ENCODE measurements at places on chromosomes 12 and 14.

DNA sequence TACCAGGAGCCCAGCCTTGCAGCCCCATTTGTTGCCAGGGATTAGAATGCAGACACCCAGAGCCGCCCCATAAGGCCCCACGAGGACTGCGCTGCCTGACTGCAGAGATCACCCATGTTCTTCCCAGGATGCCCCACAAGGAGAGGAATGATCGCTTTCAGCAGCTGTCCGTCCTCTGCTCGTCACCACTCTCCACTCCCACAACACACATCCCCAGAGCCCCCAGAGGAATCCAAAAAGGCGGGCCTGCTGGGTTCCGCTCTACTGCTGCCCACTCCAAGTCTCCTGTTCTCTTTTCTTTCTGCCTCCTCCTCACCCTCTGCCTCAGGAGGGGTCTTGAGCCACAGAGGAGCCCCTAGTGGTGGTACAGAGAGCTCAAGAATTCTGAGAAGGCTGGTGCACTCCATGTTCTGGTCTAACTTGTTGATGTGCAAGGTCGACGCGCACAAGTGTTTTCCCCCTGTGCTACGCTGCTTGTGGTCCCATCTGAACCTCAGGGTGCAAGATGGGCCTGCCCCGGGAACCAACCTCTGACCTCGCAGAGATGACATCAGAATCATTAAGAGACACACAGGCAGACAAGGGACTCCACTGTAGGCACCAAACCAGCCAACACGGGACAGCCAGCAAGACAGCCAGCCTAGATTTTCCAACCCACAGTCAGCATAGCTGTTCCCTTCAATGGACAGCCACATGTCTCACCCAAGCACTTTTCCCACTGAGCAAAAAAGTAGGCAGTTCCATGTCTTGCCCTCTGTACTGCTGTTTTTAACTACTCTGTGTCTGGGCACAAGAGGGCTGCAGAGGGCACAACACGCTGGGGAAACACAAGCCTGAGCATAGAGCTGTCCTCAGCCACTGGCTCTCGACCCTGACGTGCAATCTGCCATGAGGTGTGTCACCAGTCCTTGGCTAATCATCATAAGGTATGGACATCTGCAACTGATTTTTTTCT lies 29.9 kb downstream of the PXN start:
- no peak for DNase-seq

DNA sequence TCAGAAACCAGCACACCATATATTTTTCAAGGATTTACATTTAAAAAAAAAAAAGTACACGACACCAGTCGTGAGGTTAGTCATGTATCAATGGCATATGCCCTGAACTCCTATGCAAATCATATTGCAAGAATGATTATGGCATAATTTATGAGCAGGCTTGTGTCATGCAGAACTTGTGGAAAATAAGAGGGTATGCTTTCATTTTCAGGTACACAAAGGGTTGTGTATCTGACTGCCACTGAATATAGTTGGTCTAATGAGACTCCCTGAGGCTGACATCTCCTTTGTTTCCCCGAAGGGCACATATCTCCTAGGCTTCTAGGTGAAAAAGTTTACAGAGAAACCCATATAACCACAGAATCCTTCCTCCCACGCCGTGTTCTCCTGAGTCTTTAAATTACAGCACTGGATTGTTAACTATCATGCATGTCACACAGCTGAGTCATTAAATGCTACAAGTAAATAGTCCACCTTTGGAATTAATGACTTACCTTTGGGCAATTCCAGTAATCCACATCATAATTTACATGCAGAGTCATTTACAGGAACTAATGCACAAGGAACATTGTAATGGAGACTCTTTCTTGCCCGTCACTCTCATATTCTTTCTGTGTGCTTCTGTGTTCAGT lies 356.7 kb upstream of the DIO2 start:
- DNase-seq, result no peak

DNA sequence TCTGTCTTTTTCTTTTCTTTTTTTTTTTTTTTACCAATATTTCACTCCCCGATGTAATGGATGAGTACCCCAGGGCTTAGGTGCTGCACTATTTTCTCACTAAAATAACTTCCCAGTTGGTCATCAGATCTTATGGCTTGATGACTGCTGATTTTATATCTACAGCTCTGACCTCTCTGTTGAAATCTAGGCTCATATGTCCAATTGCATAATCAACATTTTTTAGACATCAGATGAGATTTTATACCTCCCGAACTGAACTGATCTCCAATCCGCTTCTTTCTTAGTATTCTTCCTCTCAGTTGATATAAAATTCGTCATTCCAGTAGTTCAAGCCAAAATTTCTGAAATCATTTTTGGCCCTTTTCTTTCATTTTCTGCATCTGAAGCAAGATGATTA lies 1236.5 kb downstream of the SLC16A7 start:
- DNase-seq, result no peak

DNA sequence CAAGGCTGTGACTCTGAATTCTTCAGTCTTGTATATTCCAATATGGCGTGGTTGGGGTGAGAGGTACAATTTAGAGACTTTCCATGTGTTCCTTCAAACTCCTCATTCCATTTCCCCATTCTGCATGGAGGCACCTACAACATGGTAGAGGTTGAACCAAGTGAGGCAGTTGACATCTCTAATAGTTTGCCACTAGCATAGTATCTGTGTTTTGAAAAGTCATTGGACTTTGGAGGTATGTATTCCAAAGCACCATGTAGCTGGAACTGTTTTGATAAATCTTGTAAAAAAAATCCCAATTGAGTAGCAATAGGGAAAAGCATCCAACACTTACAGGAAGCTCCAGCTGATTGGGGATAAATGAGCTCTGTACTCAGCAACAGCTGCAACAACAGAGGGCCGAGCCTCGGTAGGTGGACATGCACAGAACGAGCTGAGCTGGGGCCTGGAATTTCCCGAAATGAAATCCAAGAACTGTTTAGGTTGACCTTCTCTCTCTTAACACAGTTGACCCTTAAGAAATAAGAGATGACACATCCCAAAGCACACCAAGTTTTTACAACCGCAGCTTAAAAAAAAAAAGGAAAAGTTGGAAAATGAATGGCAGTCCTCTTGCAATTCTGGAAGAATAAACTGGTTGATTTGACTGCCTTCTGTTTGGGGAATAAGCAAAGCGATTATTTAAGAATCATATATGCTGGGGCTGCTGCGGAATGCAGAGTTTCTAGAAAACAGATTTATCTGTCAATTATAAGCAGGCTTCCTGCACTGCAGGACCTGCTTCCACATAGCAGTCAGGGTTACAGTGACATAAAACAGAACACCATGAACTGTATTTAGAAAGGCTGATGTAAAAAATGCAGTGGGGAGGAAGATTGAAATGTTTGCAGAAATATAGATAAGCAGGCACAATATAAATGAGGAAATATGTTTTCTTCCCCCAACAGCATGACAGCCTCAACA lies 194.6 kb upstream of the KRR1 start:
- peak; percentile 33 for DNase-seq

GRCh38 chr14:94001501-94002396 lies 4.6 kb downstream of the CCDC197 start:
- DNase-seq, result peak; percentile 64

DNA sequence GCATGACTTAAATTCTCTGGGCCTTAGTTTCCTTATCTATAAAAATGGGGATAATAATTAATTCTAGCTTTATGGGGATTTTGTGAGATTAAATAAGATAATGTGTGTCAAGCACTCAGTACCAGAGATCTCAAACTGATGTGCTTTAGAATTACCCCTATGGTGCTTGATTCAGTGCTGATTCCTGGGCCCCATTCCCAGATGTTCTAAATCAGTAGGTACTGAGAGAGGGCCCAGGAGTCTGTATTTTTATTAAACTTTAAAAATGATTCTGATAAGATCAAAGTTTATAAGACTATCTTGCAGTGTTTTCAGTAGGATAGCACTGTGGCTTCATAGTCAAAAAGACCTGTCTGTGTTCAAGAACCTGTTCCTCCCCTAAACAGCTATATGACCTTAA lies 89.1 kb upstream of the RIC8B start:
- no peak for DNase-seq

DNA sequence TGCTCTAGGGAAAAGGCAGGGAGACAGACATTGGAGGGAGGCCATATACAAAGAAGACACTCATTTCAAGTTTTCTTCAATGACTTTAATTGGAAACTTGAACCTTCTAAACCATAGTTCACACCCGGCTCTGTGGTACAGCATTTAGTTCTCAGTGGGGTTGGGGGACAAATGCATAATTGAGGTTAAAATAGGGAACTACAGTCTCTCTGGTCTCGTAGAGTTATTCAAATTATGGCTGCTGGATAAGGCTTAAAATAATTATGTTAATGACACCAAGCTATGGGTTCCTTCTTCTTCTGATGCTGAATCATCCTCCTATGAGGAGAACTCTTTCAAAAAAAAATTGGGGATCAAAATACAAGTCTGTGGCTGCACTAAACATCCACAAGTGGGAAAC lies 3.8 kb upstream of the RPAP3 start:
- DNase-seq, result no peak

DNA sequence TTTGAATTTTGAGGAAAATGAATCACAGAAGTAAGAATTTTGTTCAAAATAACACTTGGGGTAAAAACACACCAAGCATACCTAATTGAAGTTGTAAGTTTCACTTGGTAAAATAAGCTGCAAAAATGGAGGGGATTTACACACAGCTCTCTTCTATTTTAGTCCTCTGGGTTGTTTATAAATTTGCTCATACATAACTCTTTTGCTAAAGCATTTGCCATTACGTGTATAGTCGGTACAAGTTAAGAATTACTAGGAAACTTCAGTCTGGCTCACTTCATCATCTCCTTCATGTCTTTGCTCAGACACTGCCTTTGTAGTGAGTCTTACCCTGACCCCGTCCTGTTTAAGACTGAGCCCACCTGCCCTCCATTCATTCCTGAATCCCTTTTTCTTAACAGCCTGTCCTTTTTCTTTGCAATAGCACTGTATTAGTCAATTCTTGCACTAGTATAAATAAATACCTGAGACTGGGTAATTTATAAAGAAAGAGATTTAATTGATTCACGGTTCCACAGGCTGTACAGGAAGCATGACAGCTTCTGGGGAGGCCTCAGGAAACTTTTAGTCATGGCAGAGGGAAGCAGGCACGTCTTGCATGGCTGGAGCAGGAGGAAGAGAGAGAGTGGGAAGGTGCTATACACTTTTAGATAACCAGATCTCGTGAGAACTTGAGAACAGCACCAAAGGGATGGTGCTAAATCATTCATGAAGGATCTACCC lies 451.1 kb downstream of the PCNX1 start:
- DNase-seq, result no peak

- DNase-seq, result no peak
These were observed 203.8 kb downstream of the ADAMTS20 start for GRCh38 chr12:43348221-43348620.

GRCh38 chr12:49058366-49059044 lies 2.1 kb downstream of the KMT2D start:
- no peak for DNase-seq

DNA sequence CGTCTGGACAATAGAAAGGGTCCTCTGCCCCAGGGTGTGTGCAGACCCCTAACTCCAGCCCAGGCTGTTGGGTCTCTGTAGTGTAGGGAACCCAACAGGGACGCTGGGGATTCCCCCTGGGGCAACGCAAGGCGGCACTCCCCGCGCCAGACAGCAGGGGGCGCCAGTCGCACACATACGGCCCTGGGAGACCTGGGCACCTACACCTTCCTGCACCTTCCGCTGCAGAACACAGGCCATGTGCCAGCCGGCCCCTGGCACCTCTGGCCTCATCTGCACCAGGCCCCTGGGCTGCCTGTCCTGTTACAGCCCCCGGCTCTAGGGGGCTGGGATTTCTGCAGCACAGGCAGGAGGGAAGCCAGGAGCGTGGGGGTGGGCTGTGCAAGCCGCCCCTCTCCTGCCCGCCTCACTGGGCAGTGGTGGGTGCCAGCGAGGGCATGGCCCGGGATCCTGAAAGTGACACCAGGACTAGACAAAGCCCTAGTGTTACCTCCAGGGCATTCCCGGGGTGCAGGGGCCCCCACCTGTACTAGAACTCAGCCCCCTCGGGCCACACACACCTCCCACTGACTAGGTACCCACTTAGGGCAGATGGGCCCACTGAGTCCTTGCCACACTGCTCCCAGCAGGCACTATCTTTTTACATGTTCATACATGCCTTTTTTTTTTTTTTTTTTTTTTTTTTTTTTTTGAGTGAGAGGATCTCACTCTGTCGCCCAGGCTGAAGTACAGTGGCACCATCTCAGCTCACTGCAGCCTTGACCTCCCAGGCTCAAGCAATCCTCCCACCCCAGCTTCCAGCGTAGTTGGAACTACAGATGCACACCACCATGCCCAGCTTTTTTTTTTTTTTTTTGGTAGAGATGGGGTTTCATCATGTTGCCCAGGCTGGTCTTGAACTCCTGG lies 37.5 kb downstream of the CCNK start:
- peak; percentile 80 for DNase-seq

DNA sequence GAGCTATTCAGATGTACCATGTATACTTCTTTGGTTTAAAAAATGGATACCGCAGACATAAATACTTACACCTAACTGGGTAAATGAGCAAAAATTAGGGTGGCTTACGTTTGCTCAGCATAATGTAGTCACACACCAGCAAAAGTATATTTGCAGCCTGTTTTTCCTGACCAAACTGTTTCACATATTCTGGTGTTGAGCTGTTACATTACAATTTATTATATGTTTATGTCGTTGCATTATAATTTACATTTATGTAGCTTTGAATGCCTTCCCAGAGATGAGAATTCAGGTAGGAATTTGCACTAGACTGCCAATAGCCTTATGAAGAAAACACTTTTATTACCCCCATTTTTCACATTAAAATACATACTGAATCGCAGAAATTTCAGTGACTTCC lies 183.3 kb downstream of the PTPRO start:
- no peak for DNase-seq

DNA sequence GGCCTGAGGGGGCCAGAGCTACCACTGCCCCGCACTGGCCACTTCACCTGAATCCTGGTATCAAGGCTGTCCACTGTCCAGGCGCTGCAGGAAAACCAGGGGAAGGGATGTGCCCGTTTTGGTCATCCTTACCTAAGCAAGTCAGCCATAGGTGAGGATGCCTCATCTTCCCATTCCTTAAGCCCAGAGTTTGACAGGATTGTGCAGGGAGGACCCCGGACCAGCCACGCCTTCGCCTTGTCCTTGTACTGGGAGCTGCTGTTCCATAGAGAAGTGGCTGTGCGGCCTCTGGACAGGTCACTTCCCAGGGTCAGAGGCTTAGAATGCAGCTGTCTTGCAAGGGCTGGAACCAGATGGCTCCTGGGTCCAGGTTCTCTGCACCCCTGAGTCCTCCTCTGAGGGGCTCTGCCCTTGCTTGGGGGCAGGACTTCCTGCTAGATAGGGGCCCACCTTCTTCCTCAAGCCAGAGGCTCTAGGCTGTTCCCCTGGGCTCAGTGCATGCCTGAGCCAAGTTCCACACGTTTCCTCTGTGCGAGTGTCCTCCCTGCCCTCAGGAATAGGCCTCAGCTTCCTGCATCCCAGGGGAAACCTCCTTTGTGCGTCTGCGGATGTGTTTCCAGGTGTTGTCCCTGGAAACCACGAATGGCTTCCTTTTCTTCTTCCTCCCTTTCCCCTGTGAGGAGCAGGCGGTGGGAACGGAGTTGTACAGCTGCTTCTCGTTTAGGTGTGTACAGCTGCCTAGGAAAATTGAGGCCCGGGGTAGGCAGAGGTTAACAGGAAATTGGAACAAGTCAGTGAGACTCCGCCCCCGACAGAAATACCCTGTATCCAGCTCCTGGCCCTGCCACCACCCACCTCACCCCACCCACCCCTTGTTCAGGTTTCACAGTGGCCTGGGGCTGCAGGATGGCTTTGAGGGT lies 54.3 kb upstream of the RIN3 start:
- no peak for DNase-seq
